ENCODE measurements at places on chromosomes 4 and X.

DNA sequence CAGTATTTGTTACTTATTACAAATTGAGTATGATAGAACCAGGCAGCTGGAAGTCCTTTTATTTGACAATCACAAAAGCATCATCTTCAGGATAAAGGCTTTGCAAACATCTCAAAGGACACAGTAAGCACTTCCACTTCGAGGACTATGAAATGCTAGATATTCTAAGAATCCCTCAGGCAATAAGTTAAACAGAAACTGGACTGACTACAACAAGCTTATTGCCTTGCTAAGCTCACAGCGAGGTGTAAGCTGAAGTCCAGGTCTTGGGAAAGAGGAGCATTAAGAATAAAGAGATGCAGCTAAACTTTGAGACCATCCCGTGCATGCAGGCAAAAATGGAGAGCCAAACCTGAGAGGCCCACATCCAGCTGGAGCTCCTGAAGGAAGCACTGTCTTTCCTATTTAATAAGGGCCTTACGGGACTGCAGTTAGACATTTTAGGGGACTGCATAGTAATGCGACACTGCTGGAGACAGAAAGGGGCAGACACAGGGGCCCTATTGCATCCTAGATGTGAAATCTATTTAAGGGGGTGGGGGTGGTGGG, 38.7 kb downstream of the DCHS2 start:
- no peak for DNase-seq

- no peak for DNase-seq
Measured at GRCh38 chr4:41679991-41680390, 68.5 kb downstream of the PHOX2B start.

DNA sequence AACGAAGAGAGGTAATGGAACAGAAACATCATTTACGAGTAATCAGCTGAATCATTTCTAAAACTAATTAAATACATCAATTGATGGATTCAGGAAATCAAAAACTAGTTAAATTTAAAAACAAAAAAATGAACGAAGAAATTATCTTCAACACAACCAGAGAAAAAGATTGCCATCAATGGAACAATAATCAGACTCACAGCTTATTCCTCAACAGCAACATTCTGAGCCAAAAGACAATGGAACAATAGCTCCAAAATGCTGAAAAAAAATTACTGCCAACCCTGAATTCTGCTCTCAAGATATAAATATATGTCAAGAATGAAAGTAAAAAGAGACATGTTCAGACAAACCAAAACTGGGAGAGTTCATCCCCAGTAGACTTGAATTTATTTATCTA, 65.5 kb upstream of the KLF3 start:
- DNase-seq, result no peak

- DNase-seq, result peak; percentile 35
Measured at GRCh38 chr4:185638093-185638492, 102.8 kb upstream of the PDLIM3 start.

GRCh38 chrX:31555506-31555905, 483.7 kb upstream of the FTHL17 start:
- no peak for DNase-seq

- peak; percentile 30 for DNase-seq
Measured at GRCh38 chr4:146975527-146975926, 29.9 kb upstream of the TTC29 start.

GRCh38 chrX:136259543-136259942, 8.3 kb upstream of the MAP7D3 start:
- no peak for DNase-seq
